Vein endothelial cell (primary cell): ENCODE measurements at places on chromosomes 6 and 20. TPM values are rescaled to one million over a fixed set of nuclear protein-coding genes. Genes with fewer than 3 reads are reported as not detected.

TMEM242 gene
- total RNA-seq, result 5.6 and 7.1 TPM in 2 replicates

VSTM2L gene
- total RNA-seq, result 0.29 and 0.33 TPM in 2 replicates

WFDC5 gene
- not detected in 2 replicates for total RNA-seq

TGM2 gene
- 938 and 1,115 TPM in 2 replicates for total RNA-seq

C20orf144 gene
- under 0.01 and 0.10 TPM in 2 replicates for total RNA-seq

MATN4 gene
- total RNA-seq, result 0.33 TPM in 1 of 2 replicates, not detected in the other

ADISSP gene
- 32.3 and 39.1 TPM in 2 replicates for total RNA-seq

TEAD3 gene
- 0.19 and 0.33 TPM in 2 replicates for total RNA-seq

MAS1 gene
- not detected in 2 replicates for total RNA-seq

CFAP61 gene
- total RNA-seq, result not detected in 2 replicates

CAPN11 gene
- 0.65 and 1.1 TPM in 2 replicates for total RNA-seq

ULBP2 gene
- 6.2 and 8.0 TPM in 2 replicates for total RNA-seq

SLC29A1 gene
- total RNA-seq, result 131 and 150 TPM in 2 replicates

DNAH8 gene
- under 0.01 TPM in 2 replicates for total RNA-seq

THBD gene
- 55.2 and 68.9 TPM in 2 replicates for total RNA-seq
